CD4-positive, alpha-beta T cell (primary cell): ENCODE measurements at places on chromosomes 2 and 18. TPM values are rescaled to one million over a fixed set of nuclear protein-coding genes. Genes with fewer than 3 reads are reported as not detected.

The CYBRD1 gene
- 0.27 TPM for total RNA-seq

The DPYSL5 gene
- not detected for total RNA-seq

The MEP1B gene
- not detected for total RNA-seq

The CDK15 gene
- not detected for total RNA-seq

The GALNT3 gene
- 3.3 TPM for total RNA-seq

The LYG2 gene
- total RNA-seq, result not detected

The IL1R1 gene
- 0.49 TPM for total RNA-seq

The SIX2 gene
- not detected for total RNA-seq

The TUBA3E gene
- not detected for total RNA-seq

The CHRNG gene
- total RNA-seq, result not detected

The MCFD2 gene
- 29.7 TPM for total RNA-seq

The MAPK4 gene
- total RNA-seq, result not detected

The PIGN gene
- total RNA-seq, result 11.7 TPM

The PLCL1 gene
- total RNA-seq, result 28.3 TPM

The CNDP1 gene
- total RNA-seq, result 0.25 TPM

The CFC1B gene
- total RNA-seq, result not detected

The NOSTRIN gene
- 0.92 TPM for total RNA-seq

- no peak for DNase-seq
These were observed 41.1 kb downstream of the MYO7B start for GRCh38 chr2:127576433-127577207.

GRCh38 chr2:162123806-162124758, 28.0 kb downstream of the GCG start:
- no peak for DNase-seq

DNA sequence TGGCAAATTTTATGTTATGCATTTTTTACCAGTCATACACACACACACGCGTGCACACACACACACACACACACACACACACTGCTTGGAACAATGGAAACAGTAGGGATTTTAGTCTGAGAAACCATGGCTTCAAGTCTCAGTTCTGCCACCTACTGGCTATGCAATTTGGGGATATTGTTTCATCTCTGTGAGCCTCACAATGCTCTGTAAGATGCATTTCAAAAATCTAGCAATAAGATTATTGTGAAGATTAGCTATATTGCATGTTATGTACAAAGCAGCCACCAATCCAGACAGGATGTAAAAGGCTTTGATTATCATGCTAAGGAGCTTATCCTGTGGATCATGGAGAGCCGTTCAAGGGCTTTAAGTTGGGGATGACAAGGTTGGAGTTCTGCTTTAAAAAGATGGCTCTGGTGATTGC, 401.4 kb downstream of the NBAS start:
- DNase-seq, result no peak

GRCh38 chr2:80105015-80105640, 199.4 kb downstream of the LRRTM1 start:
- no peak for DNase-seq

- DNase-seq, result peak; percentile 23
These were observed 819.6 kb upstream of the FSHR start for GRCh38 chr2:49973917-49974368.

DNA sequence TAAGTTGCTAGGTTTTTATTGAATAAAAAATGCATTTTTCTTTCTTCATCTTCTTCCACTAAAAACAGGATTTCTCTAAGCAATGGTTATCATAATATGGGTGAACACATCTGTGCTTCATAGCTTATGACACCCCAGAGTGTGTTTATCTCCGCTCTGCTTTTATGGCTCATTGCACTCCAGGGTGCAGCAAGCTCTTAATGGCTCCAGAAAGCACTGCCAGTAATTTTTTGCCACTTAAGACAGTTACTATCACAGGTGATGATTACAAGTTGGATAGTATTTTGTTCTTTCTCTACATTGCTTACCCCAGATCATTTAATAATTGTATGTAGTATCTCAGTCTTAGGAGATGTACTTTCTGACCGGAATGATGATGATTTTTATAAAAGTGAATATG, 239.3 kb upstream of the CDH20 start:
- DNase-seq, result no peak

DNA sequence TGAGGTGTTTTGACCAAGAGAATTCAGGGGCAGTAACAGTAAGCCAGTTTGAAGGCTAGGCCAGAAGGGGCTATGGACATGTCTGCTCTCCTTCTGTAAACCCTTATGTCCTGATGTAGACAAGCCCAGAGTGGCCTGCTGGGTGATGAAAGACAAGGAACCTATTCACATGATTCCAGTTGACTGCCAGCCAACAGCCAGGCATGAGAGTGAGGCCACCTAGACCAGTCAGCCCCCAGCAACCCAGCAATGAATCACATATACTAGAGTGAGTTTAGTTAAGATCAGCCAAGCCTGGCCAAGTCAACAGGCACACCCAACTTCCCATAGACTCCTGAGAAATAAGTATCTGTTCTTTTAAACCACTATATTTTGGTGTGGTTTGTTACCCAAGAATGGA, 1889.7 kb upstream of the CELF4 start:
- DNase-seq, result no peak

GRCh38 chr2:226184540-226184939, 615.1 kb downstream of the IRS1 start:
- no peak for DNase-seq

- peak; percentile 41 for DNase-seq
These were observed 2.0 kb downstream of the SP9 start for GRCh38 chr2:174336501-174337336.

GRCh38 chr2:175766880-175767279, 235.2 kb downstream of the LNPK start:
- no peak for DNase-seq

GRCh38 chr2:10493075-10493633, 45.0 kb upstream of the ODC1 start:
- DNase-seq, result no peak

GRCh38 chr18:12744103-12744502, 41.3 kb downstream of the PSMG2 start:
- no peak for DNase-seq

DNA sequence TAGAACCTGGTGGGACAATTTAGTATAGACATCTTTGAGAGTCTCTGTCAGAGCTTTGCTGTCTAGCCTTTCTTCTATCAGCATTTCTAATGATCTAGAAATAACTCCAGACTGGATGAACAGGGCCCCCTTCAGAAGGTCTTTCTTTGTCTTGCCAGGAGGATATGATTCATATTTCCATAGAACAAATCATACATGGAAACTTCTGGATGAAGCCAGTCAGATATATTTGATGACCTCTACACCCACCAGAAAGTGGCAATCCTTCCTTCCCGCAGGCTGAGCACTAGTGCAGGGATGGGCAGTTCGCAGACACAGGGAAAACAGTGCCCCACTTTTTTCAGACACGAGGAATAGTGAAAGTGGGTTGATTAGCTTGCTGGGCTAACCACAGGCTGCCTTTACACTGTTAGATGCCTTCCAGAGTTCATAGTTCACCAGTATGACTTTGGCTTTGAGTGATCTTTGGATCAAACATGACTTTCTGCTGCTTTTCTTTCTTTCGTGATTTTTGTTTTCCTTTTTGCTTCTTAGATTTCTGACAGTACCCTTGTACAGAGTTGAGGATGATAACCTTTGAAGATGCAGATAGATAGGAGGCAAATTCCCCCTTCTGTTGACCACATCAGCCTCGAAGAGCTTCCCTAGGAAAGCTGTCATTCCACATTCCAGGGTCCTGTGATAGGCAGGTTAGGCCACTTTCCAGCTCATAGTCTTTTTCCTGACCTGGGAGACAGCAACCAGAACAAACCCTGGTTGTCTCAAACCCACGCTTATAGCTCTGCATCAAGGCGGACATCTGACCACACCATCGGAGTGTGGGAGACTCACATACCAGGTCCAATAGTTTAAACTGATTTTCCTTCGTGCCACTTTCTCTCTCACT, 237.0 kb downstream of the ZNF407 start:
- DNase-seq, result no peak

DNA sequence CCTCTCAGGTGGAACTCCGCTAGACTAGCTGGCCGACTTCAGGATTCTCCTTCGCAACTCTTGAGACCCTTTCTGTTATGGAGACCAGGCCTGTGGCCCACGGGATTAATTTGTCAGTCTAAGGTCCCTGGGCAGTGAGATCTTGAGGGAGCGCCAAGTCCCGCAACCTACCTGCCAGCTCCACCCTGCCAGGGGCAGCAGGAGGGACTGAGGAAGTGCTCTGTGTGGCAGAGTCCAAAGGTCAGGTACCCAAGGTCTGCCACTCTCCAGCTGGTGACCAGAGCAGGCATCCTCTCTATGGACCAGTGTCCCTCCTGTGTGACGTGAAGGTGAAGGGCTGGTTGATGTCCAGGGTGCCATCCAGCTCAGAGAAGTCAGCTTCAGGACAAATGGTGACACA, 4.3 kb upstream of the SPATA3 start:
- DNase-seq, result no peak

DNA sequence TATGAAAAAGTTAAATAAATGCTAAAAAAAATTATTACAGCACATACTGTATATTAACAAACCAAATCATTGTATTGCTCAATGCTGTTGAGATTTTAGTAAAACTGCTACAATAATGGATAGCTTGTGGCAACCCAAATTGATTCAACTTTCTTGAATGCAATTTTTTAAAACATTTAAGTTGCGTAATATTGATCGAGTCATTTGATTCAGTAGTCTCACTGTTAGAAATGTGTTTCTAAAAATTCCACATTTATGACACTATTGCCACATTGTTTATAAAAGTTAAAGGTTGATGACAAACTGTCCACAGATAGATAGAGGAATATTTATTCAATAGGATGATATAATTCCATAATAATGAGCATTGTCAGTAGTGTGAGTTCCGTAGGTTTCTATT, 640.7 kb upstream of the CRIM1 start:
- DNase-seq, result no peak

GRCh38 chr2:19745318-19746136, 156.3 kb downstream of the TTC32 start:
- no peak for DNase-seq

GRCh38 chr2:150469706-150470274, 17.7 kb downstream of the RND3 start:
- no peak for DNase-seq

GRCh38 chr18:28511413-28511821, 334.5 kb upstream of the CDH2 start:
- DNase-seq, result no peak

GRCh38 chr18:47747260-47747795, 183.1 kb downstream of the SMAD2 start:
- no peak for DNase-seq

DNA sequence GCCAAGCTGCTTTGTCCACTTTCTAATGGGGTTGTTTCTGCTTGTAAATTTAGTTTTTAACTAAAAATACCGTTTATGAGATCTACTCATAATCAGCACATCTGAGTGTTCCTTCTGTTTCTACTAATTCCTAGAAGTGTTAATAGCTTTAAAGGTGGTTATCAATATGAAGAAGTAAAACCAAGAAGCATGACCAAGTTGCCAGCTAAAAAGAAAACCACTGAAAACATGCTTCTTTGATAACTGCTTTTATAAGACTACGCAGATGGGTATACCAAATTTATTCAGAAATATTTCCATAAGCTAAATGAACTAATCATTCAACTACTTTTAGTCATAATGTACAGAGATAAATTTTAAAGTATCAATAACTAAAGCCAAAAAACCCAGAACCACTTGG, 101.8 kb downstream of the C2orf74 start:
- no peak for DNase-seq

- DNase-seq, result no peak
These were observed 135.8 kb downstream of the DHRS9 start for GRCh38 chr2:169205176-169205575.

DNA sequence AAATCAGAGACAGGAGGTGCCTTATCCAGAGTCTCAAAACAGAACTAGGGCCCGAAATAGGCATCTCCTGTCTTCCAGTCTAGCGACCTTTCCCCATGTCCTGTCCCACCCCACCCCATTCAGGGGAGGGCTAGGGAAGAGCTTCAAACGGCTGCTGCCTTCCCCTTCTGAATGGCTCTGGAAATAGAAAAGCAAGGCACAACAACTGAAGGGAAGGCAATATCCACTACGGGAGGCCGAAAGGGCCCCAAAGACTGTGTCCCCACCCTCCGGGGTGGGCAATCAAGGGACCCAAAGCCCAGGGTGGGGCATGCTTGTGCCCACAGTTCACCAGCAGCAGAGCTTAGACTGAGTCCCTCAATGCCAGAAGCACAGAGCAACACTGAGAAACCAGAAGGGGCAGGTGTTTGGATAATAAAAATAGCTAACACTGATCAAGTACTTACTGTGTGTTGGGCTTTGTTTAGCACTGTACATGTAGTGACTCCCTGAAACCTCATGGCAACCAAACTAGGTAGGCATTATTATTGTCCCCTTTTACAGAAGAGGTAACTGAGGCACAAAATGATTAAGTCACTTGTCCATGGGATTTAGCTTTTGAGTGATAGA, 38.5 kb downstream of the CYRIA start:
- no peak for DNase-seq

GRCh38 chr18:2392446-2392845, 178.9 kb downstream of the METTL4 start:
- DNase-seq, result no peak

- DNase-seq, result no peak
These were observed 18.5 kb downstream of the KCMF1 start for GRCh38 chr2:84989422-84989821.

GRCh38 chr2:17156086-17156485, 362.2 kb downstream of the RAD51AP2 start:
- no peak for DNase-seq

DNA sequence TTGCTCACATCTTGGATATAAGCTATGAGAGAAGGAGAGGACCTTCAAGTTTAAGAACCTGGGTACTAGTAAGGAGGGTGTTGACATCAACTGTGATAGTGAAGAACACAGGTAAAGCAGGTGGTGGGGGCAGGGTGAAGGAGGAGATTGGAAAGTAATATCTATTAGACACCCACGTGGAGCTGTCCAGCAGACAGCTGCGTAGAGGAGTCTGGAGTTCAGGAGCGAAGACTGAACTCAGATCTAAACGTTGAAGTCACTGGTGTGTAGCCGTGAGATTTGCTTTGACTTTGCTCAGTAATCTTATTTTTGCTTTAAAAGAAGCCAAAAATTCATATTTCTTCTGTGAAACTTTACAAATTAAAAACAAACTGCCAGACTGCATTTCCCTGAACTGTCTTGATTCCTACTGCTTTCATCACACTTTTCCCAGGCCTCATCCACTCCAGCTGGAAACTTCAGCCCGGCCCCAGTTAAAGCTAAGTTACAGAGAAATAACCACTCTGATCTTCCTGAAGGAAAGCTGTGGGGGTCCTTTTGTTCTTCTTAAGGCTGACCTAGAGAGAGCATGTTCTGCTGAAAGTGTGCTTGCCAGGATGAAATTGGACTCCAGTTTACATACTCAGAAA, 533.3 kb downstream of the CNTNAP5 start:
- no peak for DNase-seq

GRCh38 chr2:42351864-42352263, 9.2 kb downstream of the COX7A2L start:
- no peak for DNase-seq

- no peak for DNase-seq
These were observed 9.2 kb upstream of the ALPP start for GRCh38 chr2:232369126-232369951.

GRCh38 chr2:113886479-113887008, 3.3 kb upstream of the ACTR3 start:
- no peak for DNase-seq
